Thyroid gland (tissue), 4 donors: ENCODE measurements at places on chromosomes 4 and X. TPM values are rescaled to one million over a fixed set of nuclear protein-coding genes. Genes with fewer than 3 reads are reported as not detected.

TMEM192 gene
- total RNA-seq, result 34.9 TPM

DNA sequence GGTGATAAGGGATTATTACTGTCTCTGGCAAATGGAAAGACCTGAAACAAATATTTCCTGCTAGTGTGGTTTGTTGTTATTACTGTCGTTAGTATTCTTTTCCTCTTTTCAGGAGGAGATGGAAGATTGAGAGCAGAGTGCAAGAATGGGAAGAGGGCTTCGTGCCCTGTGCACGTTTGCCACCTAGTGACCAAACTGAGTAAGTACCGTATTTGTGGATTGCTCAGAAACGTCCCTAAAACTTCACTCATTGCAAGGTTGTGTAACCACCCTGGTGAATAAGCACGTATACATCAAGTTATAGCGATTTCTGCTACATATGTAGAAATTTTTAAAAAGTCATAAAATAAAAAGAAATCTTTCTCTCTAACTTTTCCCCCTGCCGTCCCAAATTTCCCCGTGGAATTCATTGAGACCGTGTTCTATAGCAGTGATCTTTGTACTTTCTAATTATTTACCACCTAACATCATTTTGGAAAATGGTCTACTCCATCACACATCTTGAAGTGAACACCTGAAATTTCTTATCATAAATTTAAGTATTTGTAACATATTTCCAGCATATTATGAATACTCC lies 24.3 kb downstream of the LINC00632 start:
- DNase-seq, result peak; percentile 3

DNA sequence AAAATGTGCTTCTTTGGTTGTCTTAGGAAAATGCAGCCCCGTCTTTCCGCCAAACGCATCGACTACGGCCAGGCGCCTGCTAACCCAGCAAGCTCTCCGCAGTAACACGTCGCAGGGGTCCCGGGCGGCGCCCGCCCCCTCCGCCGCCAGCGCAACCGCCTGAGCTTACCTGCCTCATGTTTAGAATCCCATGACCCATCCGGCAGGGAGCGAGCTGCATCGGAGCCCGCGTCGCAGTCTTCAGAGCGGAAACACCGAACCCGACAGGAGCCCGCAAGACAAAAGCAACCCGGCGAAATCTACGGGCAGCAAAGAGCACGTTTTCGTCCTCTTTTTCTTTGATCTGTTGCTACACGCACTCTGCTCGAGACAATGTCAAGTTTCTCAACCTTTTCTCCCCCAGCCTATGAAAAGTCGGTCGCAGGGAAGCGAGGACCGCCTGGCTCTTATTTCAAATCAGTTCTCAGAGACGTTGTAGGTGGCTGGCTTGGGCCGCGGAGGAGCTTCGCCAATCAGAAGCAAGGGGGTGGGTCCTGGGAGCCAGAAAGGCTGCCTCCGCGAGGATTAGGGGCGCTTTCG lies at the start of gene MID1:
Gene MID1 (minus strand): TSS at position 465 of the 579 bp plus-strand sequence. CDS start 53,038 bp downstream, outside the sequence.
- DNase-seq, result peak; percentile 81

- no peak for DNase-seq
Measured at GRCh38 chrX:129695535-129695934, 40.8 kb upstream of the APLN start.

GRCh38 chr4:55756208-55756607 lies 63.4 kb upstream of the EXOC1L start:
- DNase-seq, result no peak

GRCh38 chr4:84938316-84938715 lies 28.2 kb downstream of the WDFY3 start:
- DNase-seq, result no peak

DNA sequence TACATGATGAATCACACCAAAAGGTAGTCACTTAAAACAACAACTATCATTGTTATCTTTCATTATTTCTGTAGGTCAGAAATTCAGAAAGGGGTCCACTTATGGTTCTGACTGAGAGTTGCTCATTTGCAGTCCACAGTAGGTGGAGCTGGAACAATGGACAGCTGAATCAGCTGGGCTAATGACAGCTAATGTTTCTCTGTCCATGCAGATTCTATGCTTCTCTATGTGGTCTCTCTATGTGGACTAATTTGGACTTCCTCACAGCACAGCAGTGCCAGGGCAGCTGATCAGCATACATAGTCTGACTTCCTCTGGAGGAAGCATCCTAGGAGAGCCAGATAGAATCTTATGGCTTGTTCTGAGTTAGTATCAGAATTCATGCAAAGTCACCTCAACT lies 131.7 kb upstream of the INTU start:
- DNase-seq, result no peak

DNA sequence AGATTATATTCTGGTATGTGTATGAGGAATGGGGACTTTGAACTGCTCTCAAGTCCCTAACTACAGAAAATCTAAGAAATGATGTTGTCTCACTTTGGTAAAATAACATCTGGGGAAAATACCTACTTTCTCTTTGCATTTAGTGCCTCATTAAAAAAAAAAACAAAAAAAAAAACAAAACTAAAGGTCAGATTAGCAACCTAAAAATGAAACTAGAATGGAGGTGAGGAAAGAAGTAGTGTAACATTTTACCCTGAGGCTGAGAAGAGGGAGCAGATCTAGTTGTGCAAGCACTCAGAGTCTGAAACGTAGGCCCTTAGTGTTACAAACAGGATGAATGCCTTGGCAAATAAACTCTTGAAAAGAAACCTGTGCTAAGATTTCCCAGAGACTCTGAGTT lies 56.0 kb downstream of the VGLL1 start:
- DNase-seq, result no peak

DNA sequence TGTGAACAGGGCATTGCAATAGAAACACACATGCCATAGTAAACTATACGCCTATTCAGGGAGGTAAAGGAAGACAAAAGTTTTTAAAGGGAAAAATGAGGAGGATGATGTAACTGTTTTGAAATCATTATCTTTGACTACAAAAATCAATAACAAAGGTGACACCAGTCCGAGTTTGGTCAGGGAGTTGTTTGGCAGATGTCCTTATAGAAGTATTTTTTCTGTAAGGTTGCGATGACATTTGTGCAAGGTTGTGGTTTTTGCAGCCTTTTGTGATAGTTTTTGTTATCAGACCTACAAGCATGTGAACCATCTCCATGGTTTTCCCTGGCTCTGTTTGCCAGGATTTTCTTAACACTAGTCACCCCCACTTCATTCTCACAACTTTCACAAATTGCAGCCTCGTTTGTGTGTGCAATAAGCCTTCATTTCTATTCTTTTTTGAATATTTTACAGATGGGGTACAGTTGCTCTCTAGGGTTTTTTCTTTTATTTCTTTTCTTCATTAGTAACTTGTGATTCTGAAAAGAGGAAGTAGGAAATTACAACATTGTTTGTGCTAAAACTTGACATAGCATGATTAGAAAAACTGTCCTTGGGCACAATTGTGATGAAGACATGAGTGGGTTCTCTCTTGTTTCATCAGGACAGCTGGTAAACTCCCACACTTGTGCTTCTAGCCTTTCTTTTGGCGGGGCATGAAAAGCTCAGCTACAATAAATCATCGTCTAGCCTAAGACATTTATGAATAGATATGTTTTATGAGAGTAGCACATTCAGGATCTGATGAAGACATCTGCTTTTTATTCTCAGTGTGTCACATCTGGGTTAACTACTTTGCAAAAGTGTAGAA lies 60.2 kb upstream of the PNPLA4 start:
- no peak for DNase-seq

- peak; percentile 46 for DNase-seq
Measured at GRCh38 chr4:152591396-152591795, 55.5 kb upstream of the FBXW7 start.
